ENCODE measurements at places on chromosomes 12 and 14.
A peak's percentile ranks its signal among the peaks of the same experiment; 100 is the strongest.

DNA sequence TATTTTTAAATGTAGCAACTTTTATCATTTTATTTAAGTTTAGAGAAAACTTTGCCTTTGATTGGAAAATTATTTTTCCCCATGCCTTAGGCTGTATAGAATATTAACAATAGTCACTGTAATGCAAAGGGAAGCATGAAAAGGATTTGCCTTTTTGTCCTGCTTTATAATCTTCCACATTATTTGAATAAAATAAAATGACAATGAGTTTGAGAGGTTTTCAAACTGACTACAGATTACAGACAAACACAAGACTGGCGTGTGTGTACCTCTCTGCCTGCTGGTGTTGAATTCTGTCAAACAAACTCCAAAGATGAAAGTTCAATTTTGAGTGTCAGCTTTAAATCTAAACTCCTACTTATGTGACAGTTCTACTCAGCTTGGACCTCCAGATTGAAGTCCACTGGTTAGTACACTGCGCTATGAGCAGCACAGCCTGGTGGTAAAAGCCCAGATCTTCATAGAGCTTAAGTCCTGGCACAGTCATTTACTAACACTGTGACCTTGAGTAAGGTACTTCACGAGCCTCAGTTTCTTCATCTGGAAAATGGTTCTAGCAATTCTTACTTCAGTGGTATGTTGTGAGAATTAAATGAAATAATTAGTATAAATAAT, 98.3 kb upstream of the CPNE8 start:
- DNase-seq = no peak

DNA sequence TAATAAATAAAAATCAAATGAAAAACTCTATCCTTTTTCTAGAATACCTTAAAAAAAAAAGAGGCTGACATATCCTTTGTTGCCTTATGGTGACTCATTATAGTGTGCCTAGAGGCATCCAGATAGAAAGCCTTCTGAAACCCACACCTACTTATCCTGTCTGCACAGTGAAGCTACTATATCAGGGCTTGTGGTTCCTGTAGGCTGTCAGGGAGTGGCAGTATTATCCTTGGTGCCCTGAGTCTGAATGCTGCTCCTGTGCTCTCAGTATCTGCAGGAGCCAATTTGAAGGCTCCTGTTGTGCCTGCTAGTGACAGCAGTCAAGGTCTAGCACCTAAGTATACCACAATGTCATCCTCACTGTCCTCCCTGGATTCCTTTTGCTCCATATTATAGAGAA, 168.4 kb upstream of the AVPR1A start:
- no peak for DNase-seq

DNA sequence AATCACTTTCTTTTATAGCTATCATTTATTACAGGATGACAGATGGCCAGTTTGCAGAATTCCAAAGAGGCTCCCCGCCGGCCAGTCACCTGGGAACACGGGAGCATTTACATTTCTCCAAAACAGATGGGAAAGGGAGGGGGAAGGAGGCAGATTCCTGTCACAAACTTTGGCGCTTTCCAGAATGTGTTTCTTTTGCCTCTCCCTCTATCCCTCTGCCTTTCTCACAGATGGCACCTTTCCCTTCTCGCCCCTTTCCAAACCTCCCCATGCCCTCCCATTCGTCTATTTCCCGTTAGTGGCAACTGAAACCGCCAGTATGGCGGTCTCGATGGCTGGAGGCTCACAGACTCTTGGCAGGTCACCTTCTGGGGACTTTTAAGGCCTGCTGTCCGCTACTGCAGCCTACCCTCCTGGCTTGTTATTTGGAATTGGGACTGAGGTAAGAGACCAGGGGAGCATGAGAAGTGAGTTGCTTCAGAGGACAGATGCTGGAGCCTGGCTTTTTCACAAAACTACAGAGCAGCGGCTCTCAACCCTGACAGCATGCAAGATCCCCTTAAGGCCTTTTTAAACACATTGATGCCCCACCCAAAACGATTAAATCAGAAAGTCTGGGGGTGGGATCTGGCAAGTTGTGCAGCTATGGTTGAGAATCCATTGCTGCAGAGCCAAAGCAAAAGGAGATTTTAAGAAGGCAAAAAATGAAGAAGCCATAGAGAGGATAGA, 161.5 kb upstream of the VASH1 start:
- no peak for DNase-seq

DNA sequence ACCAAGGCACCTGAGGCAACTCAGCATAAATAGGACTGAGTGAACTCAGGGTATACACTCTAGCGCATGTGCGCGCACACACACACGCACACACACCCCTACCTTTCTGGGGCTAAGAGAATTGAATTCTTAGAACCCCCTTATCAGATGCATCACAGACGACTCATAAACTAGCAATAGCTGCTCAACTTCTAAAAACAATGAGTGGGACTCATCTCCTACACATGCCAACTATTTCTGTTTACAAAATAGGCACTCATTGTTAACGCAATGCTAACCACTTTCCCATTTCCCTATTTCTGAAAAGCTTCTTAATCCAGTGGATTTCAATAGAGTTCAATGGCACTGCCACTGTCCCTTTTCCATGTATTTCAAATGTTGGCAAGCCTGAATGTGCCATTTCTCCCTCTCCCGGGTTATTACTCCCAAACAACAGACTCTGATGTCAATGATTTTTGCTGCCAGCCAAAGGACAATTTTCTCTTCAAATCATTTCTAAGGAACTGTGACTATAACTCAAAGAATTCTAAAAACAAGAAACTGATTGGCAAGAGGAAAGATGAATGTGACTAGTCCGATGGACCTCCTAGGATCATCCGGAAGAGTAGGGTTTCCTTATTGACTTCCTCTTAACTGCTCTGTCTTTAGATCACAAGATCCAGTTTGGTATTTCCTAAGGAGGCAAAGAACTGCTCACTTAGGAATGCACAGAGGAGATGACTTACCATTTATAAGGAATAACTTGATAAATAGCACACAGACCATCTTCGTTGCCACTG, 48.8 kb downstream of the SLC38A1 start:
- peak; percentile 54 for DNase-seq

DNA sequence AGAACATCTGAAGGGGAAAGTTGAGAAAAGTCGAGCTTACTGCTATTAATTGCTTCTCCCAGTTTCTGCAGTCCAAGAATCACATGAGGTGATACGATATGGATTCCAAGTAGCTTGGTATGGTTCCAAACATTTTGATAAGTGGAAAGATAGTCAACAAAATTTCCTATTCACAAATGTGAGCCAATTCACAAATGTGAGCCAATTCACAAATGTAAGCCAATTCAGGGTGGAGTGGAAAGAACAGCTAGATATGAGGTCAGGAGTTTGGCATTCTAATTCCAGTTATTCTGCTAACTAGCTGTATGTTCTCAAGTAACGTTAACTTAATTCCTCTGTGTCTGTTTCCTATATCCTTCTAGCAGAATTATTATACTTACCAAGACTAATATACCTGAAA, 37.6 kb upstream of the DHRS4 start:
- DNase-seq = no peak

GRCh38 chr12:121490401-121491281, 90.2 kb downstream of the KDM2B start:
- no peak for DNase-seq

DNA sequence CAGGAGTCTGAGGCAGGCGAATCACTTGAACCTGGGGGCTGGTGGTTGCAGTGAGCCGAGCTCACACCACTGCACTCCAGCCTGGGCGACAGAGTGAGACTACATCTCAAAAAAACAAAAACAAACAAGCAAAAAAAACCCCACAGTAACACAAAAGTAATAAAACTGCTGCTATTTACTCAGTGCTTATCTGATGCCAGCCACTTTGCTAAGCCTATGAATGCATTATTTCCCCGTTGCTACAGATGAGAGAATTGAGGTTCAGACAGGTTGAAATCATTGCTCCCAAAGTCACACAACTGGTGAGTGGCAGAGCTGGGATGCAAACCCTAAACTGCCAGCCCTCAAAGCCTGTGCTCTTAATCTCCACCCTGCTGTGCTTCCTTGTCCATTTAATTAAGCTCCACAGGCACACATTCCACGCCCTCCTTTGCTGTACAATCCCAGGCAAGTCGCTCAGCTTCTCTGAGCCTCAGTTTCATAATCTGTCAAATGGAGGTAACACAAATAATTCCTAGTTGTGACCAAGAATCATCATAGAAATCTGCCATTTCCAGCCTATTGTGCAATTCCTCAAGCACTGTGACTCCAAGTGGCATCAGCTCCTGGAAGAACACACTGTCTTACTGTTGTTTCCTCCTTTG, 5.7 kb upstream of the OAS3 start:
- no peak for DNase-seq

DNA sequence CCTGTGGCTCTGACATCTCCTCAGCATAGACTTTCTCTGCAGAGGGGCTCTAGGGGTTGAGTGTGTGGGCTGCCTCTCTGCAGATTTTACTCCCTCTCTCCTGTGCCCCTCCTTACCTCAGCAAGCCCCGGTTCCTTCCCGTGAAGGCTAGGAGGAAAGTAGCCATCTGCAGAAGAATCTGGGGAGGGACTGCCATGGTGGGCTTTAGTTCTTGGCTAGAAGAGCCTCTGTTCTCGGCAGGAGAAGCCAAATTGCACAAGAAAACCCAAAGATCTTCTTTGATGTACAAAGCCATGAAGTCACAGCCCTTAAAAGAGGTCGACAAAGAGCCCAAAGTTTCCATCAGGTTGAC, 23.5 kb downstream of the CKAP4 start:
- DNase-seq = no peak

DNA sequence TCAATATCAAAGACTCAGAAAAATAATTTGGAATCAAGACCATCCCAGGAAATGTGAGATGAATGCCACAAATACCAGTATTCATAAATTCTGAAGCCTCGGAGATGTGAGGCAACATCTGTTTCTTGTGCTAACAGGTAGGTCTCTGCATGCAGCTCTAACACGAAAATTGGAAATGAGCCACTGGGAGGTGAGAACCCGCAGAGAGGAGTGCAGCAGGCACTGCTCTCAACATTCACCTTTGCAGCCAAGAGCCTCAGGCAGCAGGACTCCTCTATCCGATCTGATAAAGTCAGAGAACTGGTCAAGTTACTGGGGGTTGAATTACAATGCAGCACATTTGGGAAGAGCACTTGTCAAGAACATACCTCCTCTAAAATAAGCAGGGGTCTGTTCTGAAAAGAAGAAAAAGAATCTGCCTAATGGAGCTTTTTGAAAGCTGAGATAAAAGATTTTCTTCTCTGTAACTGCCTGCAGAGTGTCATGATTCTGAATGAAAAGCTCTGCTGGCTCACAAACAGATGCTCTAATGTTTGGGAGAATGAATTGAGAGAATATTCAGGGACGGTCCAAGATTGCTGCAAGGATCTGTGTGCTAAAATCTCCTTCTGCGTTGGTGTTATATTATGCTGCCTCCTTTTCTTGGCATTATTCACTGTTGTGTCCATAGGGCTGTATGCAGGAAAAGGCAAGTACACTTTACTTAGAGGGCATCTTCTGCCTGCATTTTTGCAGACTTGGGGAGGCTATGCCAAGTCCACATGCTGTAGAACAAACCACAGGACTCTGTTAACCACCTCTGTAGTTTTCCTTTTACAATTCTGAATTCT, 209.6 kb upstream of the KRR1 start:
- no peak for DNase-seq

DNA sequence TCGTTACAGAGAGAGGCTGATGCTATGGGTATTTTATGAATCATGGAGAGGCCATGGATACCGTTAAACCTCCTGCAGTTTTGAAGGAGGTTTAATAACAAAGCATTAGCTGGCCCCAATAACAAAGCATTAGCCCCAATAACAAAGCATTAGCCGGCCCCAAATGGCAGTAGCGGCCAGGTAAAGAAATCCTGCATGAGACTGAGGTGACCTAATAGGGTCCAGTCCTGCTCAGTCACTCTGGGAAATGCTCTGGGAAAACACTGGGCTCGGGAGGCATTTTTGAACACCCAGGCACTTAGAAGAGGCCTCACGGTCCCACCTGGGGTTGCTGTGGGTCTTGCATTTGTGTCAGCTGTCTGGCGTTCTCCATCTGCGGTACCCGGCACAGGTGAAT, 776 bp upstream of the RIN3 start:
- DNase-seq = no peak

DNA sequence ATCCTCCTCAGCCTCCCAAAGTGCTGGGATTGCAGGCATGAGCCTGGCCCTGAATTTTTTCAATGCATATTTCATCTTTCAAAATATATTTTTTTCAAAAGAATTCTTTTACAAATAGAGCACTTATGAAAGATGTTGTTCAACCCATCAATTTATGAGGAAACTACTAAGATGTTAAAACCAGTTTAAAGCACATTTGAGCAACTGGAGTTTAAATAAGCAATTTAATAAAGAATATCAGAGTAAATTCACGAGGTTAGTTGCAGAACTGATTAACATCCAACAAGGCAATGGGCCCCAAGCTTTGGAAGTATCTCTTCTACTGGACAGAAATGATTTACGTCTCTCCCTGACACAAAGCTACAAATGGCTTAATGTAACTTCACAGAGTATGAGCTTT, 23.3 kb downstream of the GLT1D1 start:
- DNase-seq = no peak

- no peak for DNase-seq
These were observed 481.6 kb downstream of the DIO2 start for GRCh38 chr14:79729731-79730130.

- no peak for DNase-seq
These were observed 646 bp upstream of the DNAJC22 start for GRCh38 chr12:49345825-49346658.

- no peak for DNase-seq
These were observed 102.8 kb downstream of the TGFB3 start for GRCh38 chr14:75879031-75879430.

DNA sequence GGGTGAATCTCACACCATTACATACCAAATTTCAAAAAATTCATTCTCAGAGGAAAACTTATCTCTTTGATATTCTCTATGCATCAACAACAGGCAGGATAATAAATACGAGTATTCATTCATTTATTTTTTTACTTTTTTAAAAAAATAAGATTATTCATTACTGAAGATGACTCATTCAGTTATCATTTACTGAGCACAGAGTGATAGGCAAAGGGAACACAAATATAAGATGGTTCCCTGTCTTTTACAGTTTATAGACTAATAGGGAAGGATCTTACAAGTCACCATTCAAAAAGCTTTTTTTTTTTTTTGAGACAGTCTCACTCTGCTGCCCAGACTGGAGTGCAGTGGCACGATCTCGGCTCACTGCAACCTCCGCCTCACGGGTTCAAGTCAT, 5.0 kb upstream of the PABPN1 start:
- DNase-seq = no peak

DNA sequence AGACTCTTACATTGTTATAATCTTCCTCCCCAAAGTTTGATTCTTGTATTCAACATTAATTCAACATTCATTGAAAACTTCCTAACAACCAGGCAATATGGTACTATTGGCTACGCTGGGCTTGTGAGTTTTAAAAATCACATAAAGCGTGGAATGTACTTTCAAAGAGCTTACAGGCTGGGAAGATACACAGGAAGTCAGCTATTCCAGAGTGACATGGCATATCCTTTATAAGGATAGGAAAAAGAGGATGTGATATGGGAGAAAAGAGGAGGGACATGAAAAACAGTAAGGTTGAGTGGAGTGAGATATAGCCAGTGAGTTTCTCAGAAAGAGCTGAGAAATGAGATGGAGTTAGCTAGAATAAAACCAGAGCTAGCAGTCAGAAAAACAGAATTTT, 103.6 kb upstream of the ATF7IP start:
- DNase-seq = no peak

- DNase-seq = no peak
These were observed 68.8 kb upstream of the SFSWAP start for GRCh38 chr12:131642101-131642540.

Data from stimulated activated CD8-positive, alpha-beta memory T cell treated with anti-CD3 and anti-CD28 coated beads, Interleukin-15, amount 100 ng/mL, for 1 hour (primary cell).